ENCODE measurements at places on chromosomes 6 and 20. TPM values are rescaled to one million over a fixed set of nuclear protein-coding genes. Genes with fewer than 3 reads are reported as not detected.

DNA sequence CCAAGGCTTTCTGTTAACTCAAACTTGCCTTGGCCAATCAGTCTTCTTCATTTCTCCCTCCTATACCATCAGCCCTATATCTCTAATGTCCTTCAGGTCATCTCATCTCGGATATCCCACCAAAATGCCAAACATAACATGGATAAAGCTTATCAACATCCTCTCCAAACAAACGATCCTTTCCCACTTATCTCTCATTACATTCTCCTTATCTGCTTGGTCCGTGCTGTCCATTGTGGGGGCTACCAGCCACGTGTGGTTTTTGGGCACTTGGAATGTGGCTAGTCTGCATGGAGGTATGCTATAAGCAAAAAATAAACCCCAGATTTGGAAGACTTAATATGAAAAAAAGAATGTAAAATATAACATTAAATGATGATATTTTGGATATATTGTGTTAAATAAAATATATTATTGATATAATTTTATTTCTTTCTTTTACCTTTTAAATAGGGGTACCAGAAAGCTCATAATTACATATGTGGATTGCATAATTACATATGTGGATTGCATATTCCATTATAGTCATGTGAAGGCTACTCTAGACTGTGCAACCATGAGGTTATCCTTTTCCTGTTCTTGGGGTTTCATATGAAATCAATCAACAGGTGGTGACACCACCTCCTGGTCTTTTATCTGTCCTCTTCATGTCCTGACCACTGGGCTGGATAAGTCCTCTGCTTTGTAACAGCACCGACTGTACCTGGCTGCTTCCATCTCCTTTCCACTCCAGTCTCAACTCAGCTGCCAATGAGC lies 123.0 kb downstream of the CD83 start:
- no peaks in the 10 kb centered on the region for H3K27me3 ChIP-seq
- no peaks in the 10 kb centered on the region for H3K4me1 ChIP-seq
- no peaks in the 10 kb centered on the region for H3K36me3 ChIP-seq

GRCh38 chr6:110357298-110357663 lies 868 bp downstream of the METTL24 start:
- DNase-seq: no peak
- H3K4me3 ChIP-seq: no peak overlapping the region

GRCh38 chr6:18078866-18079265 lies 43.6 kb downstream of the NHLRC1 start:
- no peak overlapping the region for H3K4me3 ChIP-seq
- no peak for DNase-seq
- no peaks in the 10 kb centered on the region for H3K4me1 ChIP-seq
- H3K27me3 ChIP-seq: peaks cover 3% of the 10 kb centered on the region

- H3K4me1 ChIP-seq: no peaks in the 10 kb centered on the region
- no peaks in the 10 kb centered on the region for H3K27me3 ChIP-seq
- H3K4me3 ChIP-seq: no peak overlapping the region
- H3K27ac ChIP-seq: no peak overlapping the region
- no peak for DNase-seq
- no peaks in the 10 kb centered on the region for H3K36me3 ChIP-seq
Observed at GRCh38 chr6:103027271-103027931, 1633.9 kb downstream of the GRIK2 start.

DNA sequence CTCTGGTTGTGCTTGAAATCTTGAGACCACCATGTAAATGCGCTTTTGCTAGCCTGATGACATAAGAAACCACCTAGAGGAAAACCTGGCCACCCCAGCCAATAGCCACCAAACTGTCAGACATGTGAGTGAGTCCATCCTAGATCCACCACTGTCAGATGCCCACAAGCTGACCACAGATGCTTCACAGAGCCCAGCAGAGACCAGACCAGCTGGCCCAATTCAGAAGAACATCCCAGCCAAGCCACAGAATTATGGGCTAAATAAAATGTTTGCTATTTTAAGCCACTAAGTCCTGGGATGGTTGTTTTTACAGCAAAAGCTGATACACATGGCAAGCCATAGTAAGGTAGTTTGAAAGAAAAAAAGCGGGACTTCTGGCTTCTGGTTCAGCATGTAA lies 425.3 kb downstream of the KIF16B start:
- no peaks in the 10 kb centered on the region for H3K4me1 ChIP-seq
- no peak for DNase-seq
- no peaks in the 10 kb centered on the region for H3K36me3 ChIP-seq
- H3K27me3 ChIP-seq: no peaks in the 10 kb centered on the region
- H3K4me3 ChIP-seq: no peak overlapping the region
- no peak overlapping the region for H3K27ac ChIP-seq

DNA sequence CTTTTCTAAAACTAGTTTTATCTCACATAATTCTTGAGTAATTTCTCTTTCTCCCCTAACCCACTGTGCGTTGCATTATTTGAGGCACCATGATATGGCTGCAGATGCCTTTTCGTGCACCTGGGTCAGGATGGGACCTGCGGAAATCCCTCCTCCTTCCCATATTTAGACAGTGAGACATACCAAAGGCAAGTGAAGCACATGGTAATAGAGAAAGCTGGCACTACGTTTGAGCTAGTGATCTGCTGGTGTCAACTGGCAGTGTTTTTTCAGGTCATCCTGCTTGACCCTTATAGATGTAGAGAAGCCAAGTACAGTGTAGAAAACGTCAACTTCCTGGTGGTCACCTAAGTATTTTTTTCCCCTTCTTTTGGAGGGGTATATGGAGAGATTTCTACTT lies 71.7 kb downstream of the FOXO3 start:
- H3K4me3 ChIP-seq: no peak overlapping the region
- H3K36me3 ChIP-seq: no peaks in the 10 kb centered on the region
- H3K4me1 ChIP-seq: peaks cover 3% of the 10 kb centered on the region
- peak; percentile 36 for DNase-seq
- no peak overlapping the region for H3K27ac ChIP-seq
- H3K27me3 ChIP-seq: no peaks in the 10 kb centered on the region

DNA sequence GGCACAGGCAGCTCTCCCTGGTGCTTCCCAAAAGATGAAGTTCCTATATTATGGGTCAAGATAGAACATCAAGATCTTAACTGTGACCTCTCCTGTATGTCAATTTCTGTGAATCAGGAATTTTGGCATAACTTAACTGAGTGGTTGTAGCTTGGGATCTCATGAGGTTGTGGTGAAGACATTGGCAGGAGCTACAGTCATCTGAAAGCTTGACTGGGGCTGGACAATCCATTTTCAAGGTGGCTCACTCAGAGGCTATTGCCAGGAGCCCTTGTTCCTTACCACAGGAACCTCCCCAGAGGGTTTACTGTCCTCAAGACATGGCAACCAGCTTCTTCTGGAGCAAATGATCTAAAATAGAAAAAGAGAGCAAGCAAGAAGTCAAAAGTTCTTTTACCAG lies 252.2 kb downstream of the ADGB start:
- H3K27ac ChIP-seq: no peak overlapping the region
- no peak for DNase-seq
- H3K27me3 ChIP-seq: no peaks in the 10 kb centered on the region
- peaks cover 8% of the 10 kb centered on the region for H3K4me1 ChIP-seq
- H3K4me3 ChIP-seq: no peak overlapping the region
- no peaks in the 10 kb centered on the region for H3K36me3 ChIP-seq

- H3K4me3 ChIP-seq: no peak overlapping the region
- no peak overlapping the region for H3K27ac ChIP-seq
- H3K4me1 ChIP-seq: peaks cover 18% of the 10 kb centered on the region
- no peak for DNase-seq
Observed at GRCh38 chr6:28945349-28945748, 21.6 kb upstream of the TRIM27 start.

- no peak overlapping the region for H3K4me3 ChIP-seq
- H3K4me1 ChIP-seq: peaks cover under 1% of the 10 kb centered on the region
- H3K27ac ChIP-seq: no peak overlapping the region
- no peaks in the 10 kb centered on the region for H3K27me3 ChIP-seq
- no peak for DNase-seq
Observed at GRCh38 chr6:43007126-43007525, 6.6 kb downstream of the MEA1 start.

DNA sequence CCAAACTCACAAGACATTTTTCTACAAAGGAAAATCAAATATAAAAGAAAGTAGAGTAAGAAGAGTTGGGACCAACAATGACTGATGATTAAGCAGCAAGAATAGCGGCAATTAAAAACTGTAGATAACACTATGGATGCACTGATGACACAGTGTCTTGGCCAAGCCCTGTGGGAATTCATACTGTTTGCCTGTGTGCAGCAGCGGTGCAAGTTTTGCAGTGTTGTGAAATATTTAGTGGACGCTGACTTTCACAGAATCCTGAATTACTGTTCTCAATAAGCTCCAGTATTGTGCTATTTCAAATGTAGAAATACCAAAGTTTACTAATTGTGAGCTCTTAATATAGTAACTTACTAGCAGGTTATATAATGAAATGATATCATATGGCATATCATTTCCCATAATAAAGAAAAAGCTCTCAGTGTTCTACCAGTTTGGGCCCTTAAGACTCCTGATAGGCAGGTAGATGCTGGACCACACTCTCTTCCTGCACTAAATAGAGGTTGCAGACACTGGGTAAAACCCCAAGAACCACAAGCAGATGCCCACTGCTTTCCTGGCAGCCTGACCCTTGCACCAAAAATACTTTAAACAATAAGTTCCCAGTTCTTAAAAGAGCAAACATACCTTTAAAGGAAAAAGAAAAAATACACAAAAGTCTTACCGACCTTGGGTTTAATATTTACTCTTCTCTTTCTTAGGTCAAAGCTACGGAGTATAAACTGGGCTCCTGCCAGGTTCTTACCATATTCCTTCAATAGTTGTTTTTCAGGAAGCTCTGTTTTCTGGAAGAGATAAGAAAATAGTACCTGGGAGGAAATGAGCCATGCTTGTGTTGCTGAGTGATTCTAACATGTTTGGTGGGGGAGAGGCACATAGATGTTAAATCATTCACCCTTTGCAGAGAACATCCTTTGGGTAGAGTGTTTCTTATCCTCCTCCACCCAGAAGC lies 41.6 kb downstream of the ANKEF1 start:
- no peaks in the 10 kb centered on the region for H3K27me3 ChIP-seq
- H3K27ac ChIP-seq: peak overlapping the region; percentile 81
- H3K4me3 ChIP-seq: no peak overlapping the region
- peaks cover 43% of the 10 kb centered on the region for H3K4me1 ChIP-seq

The PRR18 gene
- total RNA-seq: not detected

The FUT9 gene
- not detected for total RNA-seq

The HFE gene
- 6.3 TPM for total RNA-seq
